ENCODE measurements at places on chromosomes 6 and 20. TPM values are rescaled to one million over a fixed set of nuclear protein-coding genes. Genes with fewer than 3 reads are reported as not detected.

SLC35F1 gene
- not detected for total RNA-seq

HCK gene
- total RNA-seq, result not detected

FITM2 gene
- total RNA-seq, result 12.8 TPM

C20orf141 gene
- total RNA-seq, result not detected

MCCD1 gene
- total RNA-seq, result not detected

MRAP2 gene
- not detected for total RNA-seq

SLC2A10 gene
- total RNA-seq, result 33.4 TPM

OTOR gene
- not detected for total RNA-seq

FABP7 gene
- total RNA-seq, result not detected

CDH22 gene
- not detected for total RNA-seq

SLC22A3 gene
- not detected for total RNA-seq

RCAN2 gene
- total RNA-seq, result 0.07 TPM

LAMA4 gene
- total RNA-seq, result 80.6 TPM
